ENCODE measurements at places on chromosomes 1 and 21.

DNA sequence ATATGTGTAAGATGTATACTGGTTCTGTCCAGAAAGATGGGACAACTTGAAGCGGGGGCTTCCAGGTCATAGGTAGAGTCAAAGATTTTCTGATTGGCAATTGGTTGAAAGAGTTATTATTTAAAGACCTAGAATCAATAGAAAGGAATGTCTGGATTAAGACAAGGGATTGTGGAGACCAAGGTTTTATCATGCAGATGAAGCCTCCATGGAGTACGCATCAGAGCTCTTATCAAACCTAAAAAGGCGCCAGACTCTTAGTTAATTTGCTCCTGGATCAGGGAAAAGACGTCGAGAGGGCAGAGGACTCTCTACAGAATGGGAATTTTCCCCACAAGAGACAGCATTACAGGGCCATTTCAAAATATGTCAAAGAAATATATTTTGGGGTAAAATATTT is 23.7 kb upstream of the ETV3 start:
- no peak for DNase-seq

- no peak for DNase-seq
Observed at GRCh38 chr1:15712168-15712567, 23.9 kb upstream of the SLC25A34 start.

DNA sequence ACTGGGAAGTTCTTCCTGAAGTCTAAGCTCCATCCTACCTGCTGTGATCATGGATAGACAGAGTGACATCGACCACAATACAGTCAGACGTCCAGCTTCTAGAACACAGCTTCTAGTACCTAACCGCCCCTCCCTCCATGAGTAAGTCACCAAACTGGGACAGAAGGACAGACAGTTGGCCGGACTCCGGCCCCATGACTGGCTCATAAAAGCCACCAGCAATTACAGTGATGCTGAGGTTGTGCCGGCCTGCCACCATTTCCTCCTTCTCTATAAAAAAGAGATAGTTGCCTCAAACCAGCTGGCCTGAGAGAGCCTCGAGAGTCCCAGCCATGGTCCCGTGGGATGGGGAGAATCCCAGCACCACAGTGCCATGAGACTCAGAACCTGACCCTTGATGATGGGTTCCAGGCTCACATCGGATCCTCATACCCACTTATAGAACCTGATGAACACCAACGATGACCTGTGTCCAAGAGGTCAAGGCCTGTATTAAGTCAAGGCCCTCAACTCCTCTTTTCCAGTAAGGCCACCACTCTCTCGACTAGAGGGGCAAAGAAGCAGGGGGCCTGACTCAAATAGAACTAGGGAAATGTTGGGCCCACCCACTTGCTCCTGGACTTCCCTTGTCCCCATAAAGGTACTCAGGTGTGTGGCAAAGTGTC is 3.4 kb downstream of the MEF2D start:
- no peak for DNase-seq

GRCh38 chr21:45122432-45123132 is 48.2 kb downstream of the ADARB1 start:
- no peak for DNase-seq

DNA sequence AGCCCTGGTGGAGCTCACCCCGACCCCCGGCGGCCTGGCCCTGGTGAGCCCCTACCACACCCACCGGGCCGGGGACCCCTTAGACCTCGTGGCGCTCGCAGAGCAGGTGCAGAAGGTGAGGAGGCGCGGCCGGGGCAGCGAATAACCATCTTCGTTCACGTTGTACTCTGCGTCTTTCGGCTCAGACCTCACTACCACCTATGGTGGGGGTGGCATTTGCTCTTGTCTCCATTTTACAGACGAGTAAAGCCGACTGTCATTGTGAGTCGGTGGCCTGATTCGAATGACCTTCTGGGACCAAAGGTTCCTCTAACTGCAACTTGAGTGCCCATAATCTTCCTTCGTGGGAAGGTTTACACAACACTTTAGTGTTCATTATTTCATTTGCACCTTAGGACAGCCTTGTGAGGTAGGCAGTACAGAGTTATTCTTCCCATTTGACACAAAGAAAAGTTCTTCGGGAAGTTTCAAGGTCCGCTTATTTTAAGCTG is 506 bp downstream of the C1orf50 start:
- DNase-seq, result no peak

GRCh38 chr1:242425232-242425631 is 99.3 kb downstream of the PLD5 start:
- DNase-seq, result peak; percentile 5

GRCh38 chr1:99756598-99756997 is 9.8 kb downstream of the FRRS1 start:
- no peak for DNase-seq

GRCh38 chr1:80645621-80646020 is 1155.1 kb upstream of the ADGRL2 start:
- no peak for DNase-seq

- peak; percentile 100 for DNase-seq
Observed at GRCh38 chr1:234772345-234773147, 162.6 kb upstream of the IRF2BP2 start.

DNA sequence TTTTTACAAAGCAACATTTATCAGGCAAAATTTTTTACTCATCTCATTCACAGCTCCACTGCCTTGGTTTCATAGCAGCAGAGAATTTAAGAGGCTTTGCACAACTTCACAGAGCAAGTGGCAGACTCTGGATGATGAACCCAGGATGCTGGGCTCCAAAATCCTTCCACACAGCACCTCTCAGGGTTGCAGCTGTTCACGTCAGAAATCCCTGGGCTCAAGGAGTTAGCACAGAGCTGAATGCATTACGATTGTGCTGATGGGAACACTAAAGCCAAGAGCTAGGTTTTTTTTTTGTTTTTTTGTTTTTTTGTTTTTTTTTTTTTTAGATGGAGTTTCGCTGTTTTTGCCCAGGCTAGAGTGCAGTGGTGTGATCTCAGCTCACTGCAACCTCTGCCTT is 2.4 kb upstream of the HTR6 start:
- DNase-seq, result no peak

DNA sequence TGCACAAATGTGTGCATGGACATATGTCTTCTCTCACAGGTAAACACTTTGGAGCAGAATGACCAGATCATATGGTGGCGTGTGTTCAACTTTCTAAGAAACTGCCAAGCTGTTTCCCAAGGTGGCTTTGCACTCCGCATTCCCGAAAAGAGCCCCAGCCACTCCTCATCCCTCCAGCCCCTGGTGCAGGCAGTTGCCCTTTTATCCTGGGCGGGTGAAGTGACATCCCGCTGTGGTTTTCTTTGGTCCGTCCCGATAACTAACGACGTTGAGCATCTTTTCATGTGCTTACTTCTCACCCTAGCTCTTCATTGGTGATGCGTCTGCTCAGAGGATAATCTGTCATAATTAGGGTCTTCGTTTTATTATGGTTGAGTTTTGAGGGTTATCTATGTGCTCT is 612.5 kb downstream of the MATN1 start:
- DNase-seq, result no peak

DNA sequence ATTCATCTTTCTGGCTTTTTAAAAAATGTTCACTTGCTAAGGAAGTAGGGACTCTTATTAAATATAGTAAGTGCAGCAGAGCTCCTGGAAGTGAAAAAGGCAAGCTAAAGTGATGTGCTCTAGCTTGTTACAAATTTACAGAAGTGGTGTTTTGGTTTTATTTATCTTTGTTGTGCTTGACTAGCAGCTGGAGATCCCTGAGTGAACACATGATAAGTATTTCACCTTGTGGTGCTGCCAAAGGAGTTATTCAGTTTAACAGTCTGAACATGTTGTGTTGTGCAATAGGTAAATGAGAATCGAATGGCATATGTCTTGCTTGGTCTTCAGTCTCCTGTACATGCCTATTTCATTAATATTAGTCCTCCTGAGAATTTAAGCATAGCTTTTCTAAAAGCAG is 315.7 kb downstream of the TPR start:
- DNase-seq, result no peak

GRCh38 chr1:168799927-168800605 is 71.1 kb upstream of the DPT start:
- no peak for DNase-seq

- DNase-seq, result no peak
Observed at GRCh38 chr1:242673652-242674051, 149.2 kb upstream of the PLD5 start.

DNA sequence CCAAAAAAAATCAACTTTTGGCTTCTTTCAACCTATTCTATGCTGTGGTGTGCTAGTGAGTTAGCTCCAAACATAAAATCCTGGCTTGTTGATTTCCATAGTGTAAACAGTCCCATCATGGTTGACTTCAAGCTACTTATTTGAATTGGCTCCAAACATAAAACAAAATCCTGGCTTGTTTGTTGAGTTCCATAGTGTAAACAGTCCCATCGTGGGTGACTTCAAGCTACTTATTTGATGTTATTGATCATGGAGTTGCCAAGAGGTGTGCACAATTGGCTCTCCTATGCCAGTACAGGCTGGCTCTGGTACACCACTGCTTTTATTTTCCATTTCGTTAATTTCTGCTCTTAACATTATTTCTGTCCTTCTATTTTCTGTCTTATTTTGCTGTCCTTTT is 1.8 kb upstream of the COA6 start:
- no peak for DNase-seq

DNA sequence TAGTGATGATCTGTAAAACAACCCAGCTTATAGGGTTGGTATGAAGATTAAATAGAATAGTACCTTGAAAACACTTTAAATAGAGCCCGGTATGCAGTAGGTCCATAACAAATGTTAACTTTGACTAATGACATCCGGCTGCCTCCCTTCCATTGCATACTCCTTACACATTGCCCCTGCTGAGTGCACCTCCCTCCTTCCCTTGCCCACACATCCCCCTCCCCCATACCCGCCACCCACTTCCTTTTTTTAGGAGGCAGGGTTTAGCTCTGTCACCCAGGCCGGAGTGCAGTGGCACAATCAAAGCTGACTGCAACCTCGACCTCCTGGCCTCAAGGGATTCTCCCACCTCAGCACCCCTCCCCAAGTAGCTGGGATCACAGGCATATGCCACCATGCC is 24.4 kb upstream of the ZC3H12A start:
- peak; percentile 39 for DNase-seq

DNA sequence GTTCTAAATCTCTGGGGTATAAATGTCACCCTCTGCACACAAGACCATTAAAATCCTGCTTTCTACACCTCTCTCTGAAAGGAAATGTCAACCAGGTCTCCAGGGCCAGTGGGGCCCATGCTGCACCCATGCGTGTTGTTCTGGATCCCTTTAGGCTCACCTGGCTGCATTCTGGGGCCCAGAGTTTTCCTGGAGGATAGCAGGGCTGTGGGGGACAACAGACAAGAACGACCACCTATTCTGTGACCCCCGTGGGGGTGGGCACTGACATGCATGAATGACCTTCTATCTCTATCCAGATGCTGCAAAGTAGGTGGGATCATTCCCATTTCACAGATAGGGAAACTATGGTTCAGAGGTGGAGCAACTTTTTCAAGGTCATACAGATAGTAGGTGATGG is 41.6 kb downstream of the TNNT2 start:
- no peak for DNase-seq

GRCh38 chr1:175273376-175274031 is 80.9 kb upstream of the KIAA0040 start:
- DNase-seq, result no peak

- no peak for DNase-seq
Observed at GRCh38 chr21:38949070-38949380, 143.3 kb downstream of the ETS2 start.

- DNase-seq, result no peak
Observed at GRCh38 chr1:205714190-205714905, 34.0 kb upstream of the SLC45A3 start.

GRCh38 chr1:180206581-180206980 is 23.5 kb upstream of the LHX4 start:
- no peak for DNase-seq

DNA sequence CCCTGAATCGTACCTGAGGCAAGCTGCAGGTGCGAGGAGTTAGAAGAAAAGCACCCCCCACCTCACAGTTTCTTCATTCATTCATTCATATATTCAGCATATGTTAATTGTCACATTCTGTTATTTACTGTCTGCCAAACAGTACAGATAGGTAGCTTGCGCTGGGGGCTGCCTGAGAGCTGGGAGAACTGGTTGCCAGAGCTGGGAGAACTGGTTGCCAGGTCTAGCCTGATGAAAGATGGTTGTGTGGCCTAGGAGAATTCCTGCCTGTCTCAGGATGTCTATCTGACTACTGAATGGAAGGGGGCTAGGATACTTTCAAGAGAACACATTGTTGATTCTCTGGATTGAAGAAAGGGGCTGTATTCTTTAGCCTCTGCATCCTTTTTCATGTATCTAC is 225.9 kb upstream of the POU3F1 start:
- no peak for DNase-seq

DNA sequence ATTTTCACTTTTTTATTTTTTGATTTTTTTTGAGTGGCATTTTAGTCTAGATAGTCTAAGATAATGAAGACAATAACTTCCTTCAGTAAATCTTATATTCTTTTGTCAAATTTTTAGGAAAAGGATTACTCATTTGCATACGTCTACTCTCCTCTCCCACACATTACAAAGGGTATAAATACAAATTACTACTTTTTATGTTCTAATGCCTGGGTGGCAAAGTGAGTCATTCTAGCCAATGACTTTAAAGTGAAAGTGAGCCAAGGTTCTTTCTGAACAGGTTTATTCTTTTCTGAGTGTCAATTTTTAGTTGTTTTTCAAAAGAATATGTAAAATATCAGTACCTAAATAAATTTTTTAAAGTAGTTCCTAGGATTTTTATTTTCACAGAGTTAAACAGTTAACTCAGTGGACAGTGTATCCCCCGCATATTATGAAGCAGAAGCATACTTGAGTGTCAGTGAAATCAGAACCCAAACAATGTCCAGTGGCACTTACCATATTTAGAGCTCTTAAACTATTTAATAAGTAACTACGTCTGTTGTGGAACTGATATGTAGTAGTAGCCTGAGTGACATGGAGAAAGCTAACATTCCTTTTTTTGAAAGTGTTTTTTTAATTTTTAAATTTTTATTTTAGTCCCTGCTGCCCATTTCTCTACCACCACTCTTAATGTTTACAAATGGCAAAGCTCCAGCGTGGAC is 141.7 kb downstream of the PHTF1 start:
- no peak for DNase-seq

All from fibroblast of skin of back (primary cell).